NAMALWA (cell line): ENCODE measurements at places on chromosomes 3 and 15.
A peak's percentile ranks its signal among the peaks of the same experiment; 100 is the strongest.

DNA sequence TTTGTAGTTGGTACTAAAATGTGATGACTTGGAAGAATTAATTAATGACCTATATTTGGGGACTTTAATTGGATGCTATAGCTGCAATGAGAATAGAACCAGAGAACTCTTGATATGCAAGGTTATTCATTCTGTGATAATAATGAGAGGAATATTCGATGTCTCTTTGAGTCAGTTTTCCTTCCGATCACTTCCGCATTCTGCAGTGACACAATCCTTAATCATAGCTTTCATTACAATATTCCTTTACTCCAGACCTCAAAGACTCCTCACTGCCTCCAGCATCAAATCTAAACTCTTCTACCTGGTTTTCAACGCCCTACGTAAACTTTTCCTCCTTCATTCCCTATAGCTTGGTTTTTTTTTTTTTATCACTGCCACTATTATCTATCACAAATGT, 21.6 kb downstream of the B3GNT5 start:
- no peak for DNase-seq

- peak; percentile 16 for DNase-seq
These were observed 10.6 kb upstream of the CHD2 start for GRCh38 chr15:92889390-92890107.

GRCh38 chr3:193040836-193041672, 123.4 kb upstream of the MB21D2 start:
- DNase-seq = peak; percentile 47

DNA sequence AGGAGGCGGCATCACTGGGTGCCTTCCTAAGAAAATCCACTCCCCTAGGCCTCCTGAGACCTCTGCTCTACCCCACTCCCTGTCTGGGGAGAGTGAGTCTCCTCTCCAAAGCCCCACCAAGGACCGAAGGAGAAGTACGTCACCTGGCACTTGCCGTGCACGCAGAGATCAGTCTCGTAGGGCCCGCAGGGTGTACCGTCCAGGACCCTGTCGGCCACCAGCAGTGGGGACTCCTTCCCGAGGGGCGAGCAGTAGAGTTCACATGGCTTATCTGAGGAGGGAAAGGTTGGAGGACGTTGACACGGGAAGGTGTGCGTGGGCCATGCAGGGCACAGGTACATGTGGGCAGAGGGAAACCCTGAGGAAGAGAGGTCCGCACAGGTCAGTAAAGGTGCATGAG, 232.9 kb downstream of the ADAMTS17 start:
- no peak for DNase-seq

- DNase-seq = peak; percentile 84
These were observed 741.0 kb upstream of the CBLB start for GRCh38 chr3:106609666-106610301.

DNA sequence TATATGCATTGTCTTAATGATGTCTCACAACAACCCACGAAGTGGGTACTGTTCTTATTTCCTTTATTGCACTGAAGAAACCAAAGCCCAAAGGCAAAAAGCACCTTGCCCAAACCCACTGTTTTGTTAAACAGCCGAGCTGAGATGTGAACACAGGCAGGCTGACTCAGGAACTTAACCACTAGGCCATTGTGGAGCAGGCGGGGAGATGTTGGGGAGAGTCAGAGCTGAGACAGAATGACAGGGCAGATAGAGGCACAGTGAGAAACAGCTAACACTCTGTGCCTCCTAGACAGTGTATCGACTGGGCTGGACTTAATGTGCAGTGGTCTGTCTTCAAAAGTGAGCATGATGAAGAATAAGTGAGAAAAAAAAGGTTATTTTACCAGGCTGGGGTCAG, 56.5 kb downstream of the RPLP1 start:
- DNase-seq = no peak

DNA sequence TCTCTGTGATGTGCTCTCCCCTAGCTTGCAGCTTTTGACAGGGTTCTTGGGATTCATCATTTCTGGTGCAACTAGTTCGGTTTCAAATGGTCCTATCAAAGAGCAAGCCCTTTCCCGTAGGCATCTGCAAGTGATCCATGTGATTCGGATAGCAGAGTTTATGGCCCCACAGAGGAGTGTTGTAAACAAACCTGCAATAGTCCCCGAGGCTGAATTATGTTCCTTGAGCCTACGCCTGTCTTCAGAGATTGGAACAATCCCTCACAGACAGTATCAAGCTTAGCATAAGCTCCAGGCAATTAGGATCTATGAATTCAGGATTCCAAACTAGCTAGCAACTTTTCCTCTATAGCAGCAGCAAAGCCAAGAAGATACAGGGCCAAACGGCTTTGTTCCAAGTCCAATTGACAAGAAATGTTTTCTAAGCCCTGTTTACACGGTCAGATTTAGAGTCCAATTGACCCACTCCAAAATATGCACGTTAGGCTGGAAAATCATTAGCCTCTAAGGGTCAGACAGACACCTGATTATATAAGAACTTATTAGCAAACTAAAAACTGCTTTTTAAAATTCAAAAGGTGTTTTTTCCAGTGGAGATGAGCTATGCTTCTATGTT, 24.8 kb downstream of the LNP1 start:
- no peak for DNase-seq

DNA sequence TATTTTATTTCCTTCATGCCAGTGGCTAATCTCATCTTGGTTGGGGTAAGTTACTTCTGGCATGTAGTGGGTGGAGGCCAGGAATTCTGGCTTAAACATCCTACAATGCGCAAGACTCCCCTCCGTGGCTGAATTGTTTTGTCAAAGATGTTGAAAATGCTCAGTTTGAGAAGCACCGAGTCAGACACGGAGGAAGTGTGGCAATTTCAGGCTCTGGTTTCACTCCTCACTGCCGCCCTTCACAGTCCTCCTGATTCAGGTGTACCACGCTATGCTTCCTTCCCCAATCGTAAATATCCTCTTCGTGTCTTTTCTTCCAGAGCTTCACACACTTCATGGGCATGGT, 150.7 kb downstream of the OPA1 start:
- peak; percentile 55 for DNase-seq

DNA sequence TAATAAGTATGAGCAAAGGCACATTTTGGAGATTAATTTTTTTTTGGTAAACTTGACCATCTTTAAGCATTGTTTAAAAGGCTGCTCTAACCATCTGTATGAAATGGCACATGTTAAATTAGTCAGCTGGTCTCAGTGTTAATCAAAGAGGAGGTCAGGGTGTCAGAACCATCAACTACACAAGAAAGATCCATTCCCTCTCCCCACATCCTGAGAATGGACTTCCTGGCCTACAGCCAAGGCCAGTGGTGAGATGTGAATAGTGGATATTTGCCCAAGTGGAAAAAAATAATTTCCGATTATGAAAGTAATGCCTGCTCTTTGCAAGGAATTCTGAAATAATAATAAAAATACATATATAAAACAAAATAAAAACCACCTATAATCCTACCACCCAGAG, 641.7 kb downstream of the NR2F2 start:
- no peak for DNase-seq
